Cortex of kidney (tissue), 1 donor: ENCODE measurements at places on chromosomes 13 and 19.

DNA sequence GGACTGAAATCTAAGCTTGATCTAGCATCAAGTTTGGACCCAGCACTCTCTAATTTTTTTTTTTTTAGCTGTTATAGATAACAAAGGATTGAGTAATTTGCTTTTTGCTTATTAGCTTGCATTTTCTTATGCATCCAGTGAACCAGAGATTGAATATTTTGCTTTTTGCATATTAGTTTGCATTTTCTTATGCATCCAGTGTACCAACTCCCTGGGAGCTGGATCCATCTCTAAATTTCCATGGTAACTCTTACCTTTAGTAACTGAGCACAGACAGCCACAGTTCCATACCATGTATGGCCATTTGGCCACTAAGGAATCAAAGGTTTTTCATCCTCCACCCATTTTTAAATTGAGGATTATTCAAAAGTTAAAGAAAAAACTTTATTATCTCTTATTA lies 8.7 kb upstream of the ZNF548 start:
- no peak for DNase-seq

DNA sequence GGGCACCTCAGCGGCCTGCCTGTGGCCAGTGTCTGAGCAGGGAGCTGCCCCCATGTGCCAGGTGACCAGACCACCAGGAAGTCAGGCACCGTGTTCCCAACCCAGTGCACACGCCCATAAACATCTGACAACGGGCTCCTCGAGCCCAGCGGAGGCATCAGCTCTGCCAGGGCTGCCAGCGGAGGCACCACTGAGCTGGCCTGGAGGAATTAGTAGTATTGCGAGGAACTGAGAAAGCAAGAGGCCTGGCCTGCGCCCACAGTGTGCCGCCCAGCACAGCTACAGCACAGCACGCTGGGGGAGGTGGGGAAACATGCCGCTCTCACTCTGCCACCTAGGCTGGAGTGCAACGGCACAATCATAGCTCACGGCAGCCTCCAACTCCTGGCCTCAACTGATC lies 44.6 kb downstream of the ANKRD27 start:
- DNase-seq, result no peak

DNA sequence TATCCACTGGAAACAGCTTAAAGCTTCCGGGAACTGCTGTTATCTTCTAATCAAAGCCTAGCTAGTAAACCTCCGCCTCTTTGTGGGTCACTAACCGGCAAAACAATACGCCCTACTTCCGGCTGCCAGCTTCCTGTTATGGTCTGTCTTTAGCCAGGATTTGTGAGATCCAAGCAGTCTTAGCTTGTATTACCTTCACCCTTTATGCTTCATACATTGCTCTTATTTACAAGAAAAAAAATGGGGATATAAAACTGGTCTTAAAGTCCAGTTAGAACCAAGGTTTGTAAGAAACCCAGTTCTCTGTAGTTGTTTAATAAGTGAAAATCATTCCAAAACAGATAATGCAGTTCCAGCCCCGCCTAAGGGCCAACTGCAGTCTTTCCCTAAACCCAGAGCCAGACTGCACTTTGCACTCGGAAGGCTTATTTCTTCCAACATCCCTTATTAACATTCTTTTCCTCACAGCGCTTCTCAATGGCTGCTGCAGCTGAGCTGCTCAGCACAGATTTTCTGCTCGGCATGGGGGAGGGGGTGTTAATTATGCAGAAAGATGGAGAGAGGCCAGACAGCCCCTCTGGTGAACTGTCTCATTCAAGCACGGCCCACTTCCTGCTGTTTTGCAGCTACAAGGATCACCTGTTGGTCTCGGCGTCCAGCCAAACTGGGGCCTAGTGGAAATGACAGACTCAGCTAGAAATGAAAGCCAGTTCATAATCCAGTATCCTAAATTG lies 368.4 kb downstream of the KLF12 start:
- DNase-seq, result no peak

DNA sequence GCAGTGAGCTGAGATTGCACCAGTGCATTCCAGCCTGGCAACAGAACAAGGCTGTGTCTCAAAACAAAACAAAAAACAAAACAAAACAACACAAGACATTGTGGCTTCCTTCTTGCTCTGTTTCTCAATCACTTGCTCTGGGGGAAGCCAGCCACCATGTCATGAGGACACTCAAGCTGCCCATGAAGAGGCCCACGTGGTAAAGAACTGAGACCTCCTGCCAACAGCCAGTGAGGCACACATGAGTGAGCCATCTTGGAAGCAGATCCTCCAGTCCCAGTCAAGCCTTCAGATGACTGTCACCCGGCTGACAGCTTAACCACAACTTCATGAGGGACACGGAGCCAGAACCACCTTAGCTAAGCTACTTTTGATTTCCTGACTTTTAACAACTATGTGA lies 25.2 kb downstream of the CPT1C start:
- DNase-seq, result no peak

GRCh38 chr13:96279904-96280303 lies 190.0 kb downstream of the HS6ST3 start:
- DNase-seq, result no peak

- DNase-seq, result no peak
Measured at GRCh38 chr13:109684824-109685202, 101.6 kb downstream of the IRS2 start.
